ENCODE measurements at places on chromosomes 3 and 15.

GRCh38 chr3:49805367-49805782, 2.3 kb downstream of the INKA1 start:
- DNase-seq = peak; percentile 17

DNA sequence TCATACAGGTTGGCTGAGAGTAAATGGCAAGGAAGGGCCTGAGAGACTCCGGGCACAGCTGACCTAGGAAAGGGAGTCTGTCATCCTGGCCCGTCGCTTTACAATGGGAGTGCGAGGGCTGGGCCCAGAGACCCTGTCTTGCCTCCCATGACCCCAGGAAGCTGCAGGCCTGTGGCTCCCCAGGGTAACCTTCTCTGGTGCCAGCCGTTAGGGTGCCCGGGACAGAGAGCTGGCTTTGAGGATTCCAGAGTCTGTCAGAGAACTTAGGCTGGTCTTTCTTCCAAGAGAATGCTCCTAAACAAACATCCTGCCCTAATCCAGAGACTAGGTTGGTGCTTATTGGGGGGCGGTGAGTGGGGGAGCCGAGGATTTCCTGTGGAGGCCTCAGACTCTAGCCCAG, 18.5 kb downstream of the ZNF710 start:
- DNase-seq = no peak

GRCh38 chr3:27573780-27574437, 89.7 kb upstream of the SLC4A7 start:
- no peak for DNase-seq

- DNase-seq = no peak
These were observed 27.7 kb downstream of the ITGA11 start for GRCh38 chr15:68404056-68404798.

- peak; percentile 5 for DNase-seq
These were observed 3.1 kb upstream of the EXOG start for GRCh38 chr3:38493031-38493430.

GRCh38 chr3:133812872-133813271, 7.3 kb downstream of the SRPRB start:
- no peak for DNase-seq

DNA sequence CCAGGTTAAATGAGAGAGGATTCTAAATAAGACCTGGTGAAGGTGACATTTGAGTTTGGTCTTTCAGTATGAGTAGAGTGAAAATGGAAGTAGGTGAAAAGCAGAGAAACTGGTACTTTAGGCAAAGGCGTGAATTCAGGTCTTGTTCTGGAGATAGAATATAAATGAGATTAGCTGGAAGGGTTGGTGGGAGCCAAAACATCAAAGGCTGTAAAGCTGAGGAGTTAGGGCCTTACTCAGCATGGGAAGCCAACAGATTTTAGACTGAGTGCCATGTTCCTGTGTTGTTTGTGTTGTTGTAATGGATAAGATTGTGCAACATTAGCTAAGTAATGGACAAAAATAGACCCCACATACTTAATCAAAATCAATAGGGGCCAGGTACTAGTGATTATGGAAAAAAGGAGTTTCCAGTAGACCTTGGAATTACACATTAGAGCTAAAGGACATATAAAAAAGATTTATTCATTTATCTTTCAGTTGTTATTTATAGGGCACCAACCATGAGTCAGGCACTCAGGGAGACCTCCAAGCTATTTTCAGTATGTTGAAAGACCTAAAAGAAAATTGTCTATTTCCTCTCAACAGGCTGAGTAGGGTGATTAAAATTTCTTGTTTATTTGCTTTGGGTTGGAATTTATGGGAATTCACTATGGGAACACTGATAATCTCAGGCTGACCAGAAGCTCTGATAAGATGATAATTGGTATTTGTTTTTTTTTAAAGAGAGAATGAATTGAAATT, 20.8 kb downstream of the ARL14 start:
- no peak for DNase-seq

DNA sequence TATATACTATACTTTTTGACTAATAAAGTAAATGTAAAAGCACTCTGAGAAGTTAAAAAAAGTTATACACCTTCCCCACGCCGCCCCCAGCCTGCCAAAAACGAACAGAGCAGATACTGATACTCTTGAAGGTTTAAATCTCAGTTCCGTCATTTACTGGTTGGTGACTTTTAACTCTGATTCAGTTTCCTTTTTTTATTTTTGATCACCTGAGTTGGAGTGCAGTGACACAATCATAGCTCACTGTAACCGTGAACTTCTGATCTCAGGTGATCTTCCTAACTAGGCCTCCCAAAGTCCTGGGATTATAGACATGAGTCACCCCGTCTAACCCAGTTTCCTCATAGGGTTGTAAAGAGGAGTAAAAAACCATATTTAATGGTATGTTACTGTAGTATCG, 3.3 kb upstream of the TIPIN start:
- DNase-seq = no peak

DNA sequence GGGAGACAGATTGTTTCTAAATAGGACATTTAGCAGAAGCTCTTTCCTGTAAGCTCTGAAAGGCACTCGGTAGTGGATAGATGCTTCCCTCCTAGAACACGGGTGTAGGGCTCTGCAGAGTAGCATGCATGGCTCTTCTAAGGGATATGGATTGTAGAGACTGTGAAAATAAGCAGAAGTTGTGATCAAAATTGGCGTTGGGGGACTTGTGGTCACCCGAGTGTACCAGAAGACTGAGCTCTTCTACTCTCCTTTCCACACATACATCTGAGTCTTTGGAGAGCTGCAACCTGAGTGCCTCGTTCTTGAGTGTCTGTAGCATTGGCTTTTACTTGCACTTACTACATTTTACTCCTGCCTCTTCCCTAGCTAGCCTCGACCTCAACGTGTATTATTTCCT, 197.7 kb downstream of the LPP start:
- DNase-seq = no peak

All from NCI-H82 (cell line).